ENCODE measurements at places on chromosomes 13 and 19. TPM values are rescaled to one million over a fixed set of nuclear protein-coding genes. Genes with fewer than 3 reads are reported as not detected.

DNA sequence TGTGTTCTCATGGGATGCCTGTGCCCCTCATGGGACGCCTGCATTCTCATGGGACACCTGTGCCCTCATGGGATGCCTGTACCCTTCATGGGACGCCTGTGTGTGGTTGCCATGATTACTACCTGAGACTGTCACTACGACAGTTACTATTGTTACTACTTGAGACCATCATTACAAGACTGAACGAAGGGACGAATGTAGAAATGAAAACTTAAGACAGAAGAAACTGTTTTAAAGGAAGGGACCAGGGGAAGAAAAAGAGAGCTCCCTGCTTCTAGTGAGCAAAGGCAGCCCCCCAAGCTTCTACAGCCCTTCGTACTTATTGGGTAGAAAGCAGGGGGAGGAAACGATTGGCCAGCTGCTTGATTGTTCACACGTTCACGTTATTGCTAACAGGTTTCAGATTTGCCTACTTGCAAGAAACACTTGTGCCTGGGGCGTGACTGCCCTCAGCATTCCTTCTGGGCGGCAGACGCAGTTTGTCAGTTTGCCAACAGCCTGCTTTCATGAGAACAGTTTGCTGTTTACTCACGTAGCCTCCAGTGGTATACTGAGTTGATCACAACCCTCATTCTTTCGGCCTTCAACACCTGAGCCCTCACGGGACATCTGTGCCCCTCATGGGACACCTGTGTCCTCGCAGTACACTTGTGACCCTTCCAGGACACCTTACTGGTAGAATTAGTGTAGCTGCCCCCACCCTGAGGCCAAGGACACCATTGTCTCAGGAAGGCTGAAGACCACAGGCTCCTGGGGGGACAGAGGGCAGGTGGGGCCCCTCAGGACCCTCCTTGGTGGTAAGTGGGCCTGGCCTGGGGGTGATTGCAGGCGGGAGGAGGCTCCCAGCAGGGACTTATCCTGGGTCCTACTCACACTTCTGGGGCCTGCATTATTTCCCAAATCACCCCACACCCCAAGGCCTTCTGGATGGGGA is 2.5 kb upstream of the S1PR4 start:
- DNase-seq = peak; percentile 3

- DNase-seq = peak; percentile 88
These were observed 14.3 kb downstream of the IER2 start for GRCh38 chr19:13164343-13165161.

GRCh38 chr13:79533781-79534400 is 52.9 kb downstream of the NDFIP2 start:
- no peak for DNase-seq

The PROZ gene
- not detected for total RNA-seq

DNA sequence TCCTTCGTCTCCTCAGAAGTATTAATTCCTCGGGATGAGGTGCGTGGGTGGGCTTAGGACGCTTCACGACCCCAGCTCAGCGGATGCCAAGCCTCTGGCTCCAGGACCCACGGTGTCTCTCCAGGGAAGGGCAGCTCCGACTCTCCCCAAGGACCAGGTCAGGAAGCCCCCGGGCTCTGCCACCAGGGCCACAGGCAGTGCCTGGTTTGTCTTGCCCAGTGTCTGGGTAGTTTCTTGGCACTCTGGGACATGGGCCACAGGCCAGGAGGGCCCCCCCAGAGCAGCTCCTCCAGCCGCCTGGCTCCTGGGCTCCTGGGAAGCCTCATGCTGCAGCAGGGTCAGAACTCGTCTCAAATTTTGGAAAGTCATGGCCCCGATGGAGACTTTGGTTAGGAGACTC is 2.5 kb downstream of the PROZ start:
- no peak for DNase-seq

DNA sequence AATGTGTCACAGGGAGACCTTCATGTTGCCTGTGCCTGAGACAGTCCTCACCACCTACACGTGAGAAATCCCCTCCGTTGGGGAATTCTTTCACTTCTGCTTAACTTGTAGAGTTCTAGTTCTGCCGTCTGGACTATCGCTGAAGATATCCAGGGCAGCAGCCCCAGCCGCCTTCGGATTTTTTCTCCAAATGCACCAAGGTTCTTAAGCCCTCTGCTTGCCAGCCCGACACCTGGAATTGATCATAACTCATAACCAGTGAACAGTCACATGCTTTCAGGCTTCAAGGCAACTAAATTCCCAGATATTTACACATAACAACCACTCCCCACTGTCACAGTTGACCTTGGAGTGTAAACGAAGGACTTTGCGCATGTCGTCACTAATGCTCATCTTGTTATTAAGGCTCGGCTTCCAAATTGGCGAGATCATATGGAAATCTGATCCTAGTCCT is 114.4 kb downstream of the RAB20 start:
- DNase-seq = peak; percentile 58

GRCh38 chr13:26310470-26310869 is 56.5 kb downstream of the CDK8 start:
- no peak for DNase-seq

DNA sequence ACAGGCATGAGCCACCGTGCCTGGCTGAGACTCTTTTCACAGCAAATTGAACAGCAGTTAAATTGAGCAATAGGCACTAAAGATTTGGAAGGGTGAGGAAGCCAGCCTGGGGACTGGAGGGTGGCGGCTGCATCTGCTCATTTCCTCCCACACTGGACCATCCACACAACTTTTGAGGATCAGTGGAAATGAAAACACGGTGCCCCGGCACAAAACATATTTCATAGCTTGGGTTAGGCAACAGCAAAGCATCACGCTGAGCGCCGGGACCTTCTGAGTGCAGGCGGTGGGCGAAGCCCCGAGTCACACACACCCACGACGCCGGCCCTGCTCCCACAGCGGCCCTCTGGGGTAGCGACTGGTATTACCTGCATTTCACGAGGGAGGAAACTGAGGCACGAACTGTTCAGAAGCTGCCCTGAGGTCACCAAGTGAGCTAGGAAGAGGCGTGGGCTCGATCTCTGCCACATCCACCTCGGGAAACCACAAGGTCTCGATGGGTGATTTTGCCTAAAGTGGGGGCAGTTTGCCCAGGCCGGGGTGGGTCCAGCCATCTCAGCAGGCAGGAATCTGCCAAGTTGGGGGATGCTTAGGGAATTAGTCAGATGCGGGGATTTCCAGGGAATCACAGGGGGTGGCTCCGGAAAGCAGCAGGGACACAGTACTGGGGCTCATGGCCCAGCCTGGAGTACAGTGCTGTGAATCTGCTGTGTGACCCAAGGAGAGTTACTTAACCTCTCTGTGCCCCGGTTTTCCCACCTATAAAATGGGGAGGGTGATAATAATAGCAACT is 3.5 kb upstream of the SBNO2 start:
- DNase-seq = no peak

The GAPDHS gene
- 0.20 TPM for total RNA-seq

DNA sequence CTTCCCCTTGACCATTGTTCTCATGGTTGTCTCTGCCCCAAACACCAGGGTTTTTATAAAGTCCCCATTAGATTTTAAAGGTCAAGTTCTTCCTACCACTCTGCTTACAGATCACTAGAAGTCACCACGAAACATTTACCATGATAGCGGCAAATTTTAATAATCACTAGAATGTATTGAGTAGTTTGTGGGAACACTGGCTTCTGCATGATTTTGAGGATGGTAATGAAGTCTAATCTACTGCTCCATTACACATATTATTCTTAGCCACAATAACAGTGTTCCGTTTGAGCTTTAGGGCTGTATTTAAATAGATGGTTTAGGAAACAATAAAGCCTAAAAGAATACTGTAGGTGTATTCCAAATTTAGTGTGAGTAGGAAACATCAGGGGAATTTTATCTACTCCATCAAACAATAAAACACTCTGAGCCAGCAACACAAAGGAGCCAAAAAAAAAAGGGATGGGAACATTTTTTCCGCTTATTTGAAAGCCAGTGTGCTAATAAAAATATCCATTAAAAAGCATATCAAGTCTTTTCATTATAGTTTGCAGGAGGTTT is 49.7 kb downstream of the KLF12 start:
- DNase-seq = peak; percentile 17

GRCh38 chr19:10523135-10523636 is 5.9 kb upstream of the S1PR5 start:
- no peak for DNase-seq

The CRX gene
- total RNA-seq = not detected

DNA sequence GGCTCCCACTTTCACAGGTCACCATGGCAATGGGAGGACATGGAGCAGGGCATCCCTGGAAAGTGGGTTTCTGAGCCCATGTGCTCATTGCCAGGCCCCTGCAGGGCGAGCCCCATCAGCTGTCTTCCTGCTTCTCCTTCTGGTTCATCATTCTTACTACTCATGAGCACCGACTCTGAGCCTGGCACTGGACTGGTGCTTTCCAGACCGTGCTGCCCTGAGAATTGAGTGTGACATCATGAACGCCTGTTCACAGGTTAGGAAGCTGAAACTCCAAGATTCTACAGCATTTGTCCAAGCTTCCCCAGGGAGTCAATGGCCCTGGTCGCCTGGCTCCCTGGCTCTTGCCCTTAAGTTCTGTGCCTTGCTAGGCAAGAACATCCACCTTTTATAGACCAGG is 210.4 kb upstream of the ZNF536 start:
- no peak for DNase-seq

Measured in skin of body (tissue), 3 donors.